ENCODE measurements at places on chromosomes 3 and 15.

- DNase-seq = no peak
These were observed 13.5 kb upstream of the MUC4 start for GRCh38 chr3:195825191-195825588.

GRCh38 chr3:43882976-43883680 is 192.4 kb downstream of the ABHD5 start:
- no peak for DNase-seq

DNA sequence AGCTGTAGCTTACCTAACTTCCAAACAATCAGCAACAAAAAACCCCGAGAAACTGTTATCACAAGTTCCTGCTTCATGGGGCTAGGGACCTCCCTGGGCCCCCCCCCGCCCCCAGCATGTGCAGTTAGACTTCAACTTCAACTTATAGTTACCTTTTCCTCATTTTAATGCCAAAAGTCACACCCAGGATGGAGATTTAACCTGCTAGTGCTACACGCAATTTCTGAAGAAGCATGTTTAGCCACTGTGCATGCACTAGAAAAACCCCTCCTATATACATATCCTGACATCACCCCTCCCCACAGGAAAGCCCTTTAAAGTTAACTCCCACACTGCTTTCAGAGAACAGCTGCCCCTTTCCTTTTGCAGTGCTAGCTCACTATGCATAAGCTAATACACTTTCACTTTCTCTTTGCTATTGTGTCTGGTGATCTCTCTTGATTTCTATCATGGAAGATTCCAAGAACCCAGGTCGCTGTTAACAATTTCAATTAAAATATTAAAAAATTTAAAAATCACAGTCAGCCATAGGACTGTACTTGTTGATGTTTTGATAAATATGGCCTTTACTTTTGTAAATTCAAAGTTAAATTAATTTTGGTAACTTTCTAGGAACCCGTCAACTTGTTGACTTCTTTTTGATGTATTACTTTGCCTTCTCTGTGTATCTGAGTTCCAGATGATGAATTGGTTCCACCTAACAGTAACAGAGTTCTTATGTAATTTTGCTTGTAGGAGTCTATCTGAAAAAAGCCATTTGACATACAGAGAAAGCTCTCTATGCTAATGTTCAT is 75.2 kb upstream of the ACAD9 start:
- peak; percentile 52 for DNase-seq

- no peak for DNase-seq
These were observed 264.2 kb upstream of the ROPN1 start for GRCh38 chr3:124256156-124256555.

- no peak for DNase-seq
These were observed 117.6 kb upstream of the CHMP2B start for GRCh38 chr3:87109465-87109864.

DNA sequence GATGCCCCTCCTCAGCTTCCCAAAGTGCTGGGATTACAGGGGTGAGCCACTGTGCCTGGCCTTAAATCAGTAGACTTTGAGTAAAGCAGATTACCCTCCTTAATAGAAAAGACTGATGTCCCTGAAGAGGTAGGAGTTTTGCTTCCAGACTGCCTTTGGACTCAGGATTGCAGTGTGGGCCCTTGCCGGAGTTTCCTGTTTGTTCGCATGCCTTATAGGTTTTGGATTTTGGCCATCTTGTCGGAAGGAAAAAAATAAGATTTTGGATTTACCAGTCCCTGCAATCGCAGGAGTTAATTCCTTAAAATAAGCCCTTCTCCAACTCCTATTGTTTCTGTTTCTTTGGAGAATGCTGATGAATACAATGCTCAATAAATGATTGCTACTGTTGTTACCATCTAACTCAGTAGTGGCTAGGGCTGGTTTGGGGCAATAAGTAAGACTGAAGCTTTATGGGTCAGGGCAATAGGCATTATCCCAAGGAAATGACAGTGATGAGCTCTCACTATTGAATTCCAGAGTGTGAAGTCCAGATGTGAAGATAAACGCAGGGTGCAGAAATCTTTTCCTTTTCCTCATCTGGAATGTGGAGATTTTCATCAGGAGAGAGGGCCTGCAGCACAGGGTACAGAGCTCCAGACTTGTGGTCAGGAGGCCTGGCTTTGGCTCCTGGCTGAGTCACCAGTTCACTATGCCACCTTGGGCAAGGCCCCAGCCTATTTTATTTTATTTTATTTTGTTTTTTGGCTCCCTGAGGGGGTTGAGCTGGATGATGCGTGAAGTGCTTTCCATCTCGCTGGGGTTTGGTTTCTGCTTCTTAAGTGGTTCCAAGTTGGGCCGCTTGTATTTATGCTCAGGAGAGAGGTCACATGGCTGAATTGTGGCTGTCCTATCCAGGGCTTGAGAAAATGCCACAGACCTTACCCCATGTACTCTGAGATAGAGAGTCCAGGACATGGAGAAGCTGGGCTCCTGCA is 25.3 kb downstream of the FOXL2 start:
- DNase-seq = no peak

DNA sequence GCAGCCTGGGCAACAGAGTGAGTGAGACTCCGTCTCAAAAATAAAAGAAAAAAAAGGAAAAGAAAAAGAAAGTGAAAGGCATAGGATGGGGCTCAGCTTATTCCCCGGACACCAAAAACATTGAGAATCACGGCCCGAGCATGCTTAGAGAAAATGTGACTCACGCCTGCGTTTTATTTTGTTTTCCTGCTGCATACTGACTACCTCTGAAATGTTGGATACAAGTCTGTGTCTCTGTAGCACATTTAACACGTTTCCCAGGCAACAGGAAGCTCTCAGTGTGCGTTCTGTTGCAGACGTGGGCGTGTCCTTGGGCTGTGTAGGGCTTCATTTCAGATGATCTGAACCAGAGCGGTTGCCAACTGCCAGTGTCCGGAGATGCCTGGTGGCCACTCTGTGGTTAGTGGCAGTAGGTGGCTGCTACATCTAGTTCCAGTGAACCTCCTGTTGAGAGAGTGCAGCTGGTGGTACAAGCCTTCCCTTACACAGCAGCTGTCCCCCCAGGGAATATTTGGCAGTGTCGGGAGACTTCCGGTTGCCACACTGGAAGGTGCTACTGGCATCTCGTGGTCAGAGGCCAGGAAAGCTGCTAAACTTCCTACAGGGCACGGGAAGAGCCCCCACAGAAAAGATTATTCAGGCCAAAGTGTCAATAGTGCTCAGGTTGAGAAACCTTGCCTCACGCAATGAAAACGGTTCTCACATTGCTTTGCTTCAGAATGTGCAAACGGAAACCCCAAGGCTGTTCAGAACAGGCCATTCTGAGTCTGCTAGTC is 3.0 kb downstream of the SLC51A start:
- peak; percentile 61 for DNase-seq

- no peak for DNase-seq
These were observed 196.1 kb downstream of the RYR3 start for GRCh38 chr15:33506781-33507296.

DNA sequence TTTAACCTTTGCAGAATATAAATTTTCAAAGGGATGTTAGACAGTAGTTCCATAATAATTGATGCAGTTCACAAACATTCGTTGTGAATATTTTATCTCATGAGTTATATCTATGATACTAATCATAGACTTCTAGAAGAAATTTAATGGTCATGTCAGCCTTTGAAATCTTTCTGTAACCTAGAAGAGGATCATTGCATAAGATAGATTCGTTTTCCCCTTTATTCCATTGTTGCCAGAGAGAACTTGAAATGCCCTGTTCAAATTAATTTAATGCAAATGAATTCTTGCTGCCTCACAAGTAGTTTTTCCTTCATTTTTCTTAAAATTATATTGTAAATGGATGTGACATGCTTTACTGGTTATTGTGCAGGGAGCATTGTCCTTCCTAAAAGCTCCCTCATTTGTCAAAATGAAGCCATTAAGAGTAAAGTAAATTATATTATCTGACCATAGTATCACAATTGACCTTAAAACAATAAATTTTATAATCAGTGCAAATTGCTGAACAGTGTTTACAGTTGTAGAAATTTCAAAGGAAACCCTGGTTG is 128.5 kb upstream of the ZNF717 start:
- no peak for DNase-seq

DNA sequence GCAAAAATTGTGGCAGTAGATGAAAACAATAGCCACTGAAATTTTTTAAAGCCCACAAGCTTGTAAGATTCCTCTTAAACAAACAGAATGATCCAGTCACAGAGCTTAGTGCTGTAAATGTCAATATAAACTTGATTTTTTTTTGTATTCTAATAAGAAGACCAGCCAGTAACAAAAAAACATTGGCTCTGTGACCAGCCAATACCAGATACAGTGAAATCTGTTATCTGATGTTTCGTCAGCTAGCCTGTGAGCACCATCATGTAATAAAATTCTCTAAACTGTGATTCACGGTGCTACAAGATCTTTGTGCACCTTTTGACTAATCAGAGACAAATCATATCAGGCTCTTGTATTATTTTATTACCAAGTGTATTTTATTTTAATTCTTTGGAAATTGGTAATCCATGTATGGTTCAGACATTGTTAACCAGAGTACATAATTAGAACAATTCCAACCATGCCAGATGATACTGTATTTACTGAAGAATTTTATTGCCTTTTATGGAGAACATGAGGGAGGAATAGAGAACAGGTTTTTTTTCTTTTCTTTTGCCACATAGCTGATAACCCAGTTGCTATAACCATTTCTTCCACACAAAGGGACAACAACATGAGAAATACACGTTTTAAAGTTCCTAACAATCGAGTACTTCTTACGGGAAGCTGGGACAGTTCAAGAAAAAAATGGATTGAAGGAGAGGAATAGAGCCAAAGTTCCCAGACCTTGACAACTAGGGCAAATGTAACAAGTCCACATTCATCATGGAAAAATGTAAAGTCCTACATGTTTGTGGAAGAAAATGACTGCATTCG is 71.9 kb downstream of the FILIP1L start:
- DNase-seq = no peak

DNA sequence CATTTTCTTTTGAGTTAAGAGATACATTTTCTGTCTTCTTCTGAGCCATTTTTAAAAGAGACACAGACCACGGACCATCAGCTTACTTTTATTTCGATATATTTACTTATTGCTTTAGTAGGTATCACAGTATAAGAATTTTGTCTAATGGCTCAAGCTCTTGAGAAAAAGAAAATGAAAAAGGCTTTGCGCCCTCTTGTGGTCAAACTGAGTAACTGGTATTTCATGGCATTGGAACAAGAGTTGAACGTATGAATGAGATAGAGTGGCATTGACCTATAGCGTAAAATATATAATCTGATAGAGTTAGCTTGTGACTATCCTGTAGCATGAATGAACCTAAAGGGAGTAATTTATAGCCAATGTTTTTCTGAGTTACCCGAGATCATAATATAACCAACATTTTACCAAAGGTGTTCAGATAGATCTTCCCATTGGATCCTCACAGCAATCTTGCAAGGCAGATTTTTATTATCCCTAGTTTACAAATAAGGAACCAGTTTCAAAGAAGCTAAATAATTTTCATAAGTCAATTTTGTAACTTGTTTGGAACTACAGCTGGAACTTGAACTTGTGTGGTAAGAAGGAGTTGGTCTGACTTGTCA is 154.6 kb downstream of the POLR2M start:
- DNase-seq = peak; percentile 3

- DNase-seq = no peak
These were observed 8.8 kb downstream of the SYNM start for GRCh38 chr15:99113547-99114271.

GRCh38 chr15:101382544-101382943 is 87.5 kb upstream of the SNRPA1 start:
- DNase-seq = no peak

DNA sequence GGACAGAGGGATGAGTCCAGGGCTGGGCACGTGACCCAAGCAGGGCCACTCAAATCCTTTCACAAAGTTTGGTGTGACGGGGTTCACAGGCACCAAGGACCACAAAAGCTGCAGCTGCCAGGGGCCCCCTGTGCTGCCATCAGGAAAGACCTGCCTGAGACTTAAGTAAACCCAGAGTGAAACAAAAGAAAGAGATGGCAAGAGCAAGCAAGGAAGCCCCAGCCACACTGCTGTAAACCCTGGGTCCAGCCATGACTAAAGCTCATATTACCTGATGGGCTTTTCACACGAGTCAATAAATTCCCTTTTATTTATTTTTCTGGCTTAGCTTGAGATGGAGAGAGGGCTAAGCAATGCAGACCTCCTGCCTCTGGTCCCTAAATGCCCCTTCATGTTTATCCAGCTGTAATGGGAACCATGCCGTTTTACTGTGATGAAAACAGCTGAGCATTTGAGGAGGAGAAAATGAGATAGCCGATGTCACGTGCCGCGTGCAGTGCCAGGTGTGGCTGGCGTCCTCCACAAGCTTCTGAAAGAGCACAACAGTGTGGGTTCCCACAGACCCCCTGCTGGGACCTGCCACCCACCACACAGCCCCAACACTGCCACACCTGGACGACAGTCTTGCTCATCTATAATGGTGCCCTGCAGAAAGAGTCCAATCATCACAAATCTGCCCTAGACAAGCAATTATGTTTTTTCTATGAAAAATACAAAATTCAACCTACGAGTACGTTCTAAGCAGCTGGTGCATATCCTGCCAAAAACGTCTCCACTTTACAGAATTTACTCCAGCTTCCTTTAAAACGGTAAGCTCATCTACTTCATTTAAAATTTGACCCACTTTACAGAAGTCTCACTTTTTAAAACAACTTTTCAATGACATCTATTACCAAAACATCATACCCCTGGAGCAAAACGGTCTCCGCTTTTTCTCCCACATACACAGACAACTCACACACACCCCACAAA is 34.2 kb downstream of the ADAMTS17 start:
- DNase-seq = no peak

DNA sequence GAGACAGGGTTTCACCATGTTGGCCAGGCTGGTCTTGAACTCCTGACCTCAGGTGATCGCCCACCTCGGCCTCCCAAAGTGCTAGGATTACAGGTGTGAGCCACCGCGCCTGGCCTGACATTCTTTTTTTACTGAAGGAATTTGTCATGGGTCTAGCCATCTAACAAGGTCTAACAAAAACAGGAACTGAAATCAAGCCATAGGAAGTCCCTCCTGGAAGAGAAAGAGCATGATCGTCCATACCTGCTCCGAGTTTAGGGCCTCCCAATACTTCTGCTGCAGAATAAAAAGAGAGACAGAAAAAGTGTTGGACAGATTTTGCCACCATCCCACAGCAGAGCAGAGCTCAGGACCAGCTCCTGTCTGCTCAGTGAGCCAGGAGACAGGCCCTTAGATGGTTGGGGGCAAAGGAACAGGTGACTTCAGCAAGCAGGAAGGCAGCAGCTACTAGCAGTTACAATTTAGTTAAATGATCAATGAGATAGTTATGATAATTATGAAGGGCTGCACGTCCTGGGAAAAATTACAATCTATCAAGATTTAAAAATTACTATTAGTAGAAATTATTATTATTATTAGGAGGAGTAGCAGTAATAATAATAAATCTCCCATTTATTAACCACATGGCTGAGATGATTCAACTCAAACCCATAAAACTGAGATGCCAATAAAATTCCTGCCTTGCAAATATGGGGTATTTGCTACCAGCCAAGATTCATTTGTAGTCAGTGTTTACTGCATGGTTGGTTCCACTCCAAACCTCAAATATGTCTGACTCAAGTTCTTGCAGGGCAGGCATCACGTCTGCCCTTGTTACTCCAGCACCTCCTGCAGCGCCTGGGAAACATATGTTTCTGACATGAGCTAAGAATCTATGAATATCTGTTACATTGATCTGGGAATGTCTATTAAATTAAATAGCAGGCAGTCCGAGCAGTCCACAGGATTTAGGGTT is 40.1 kb downstream of the TMEM44 start:
- no peak for DNase-seq

- no peak for DNase-seq
These were observed 50.3 kb downstream of the CMTM8 start for GRCh38 chr3:32288819-32289218.

Data from activated CD4-positive, alpha-beta T cell treated with anti-CD3 and anti-CD28 coated beads, Interleukin-2, amount 50 U/mL, for 4 hours (primary cell).